Jurkat, Clone E6-1 (cell line): ENCODE measurements at places on chromosomes 2 and 18.

DNA sequence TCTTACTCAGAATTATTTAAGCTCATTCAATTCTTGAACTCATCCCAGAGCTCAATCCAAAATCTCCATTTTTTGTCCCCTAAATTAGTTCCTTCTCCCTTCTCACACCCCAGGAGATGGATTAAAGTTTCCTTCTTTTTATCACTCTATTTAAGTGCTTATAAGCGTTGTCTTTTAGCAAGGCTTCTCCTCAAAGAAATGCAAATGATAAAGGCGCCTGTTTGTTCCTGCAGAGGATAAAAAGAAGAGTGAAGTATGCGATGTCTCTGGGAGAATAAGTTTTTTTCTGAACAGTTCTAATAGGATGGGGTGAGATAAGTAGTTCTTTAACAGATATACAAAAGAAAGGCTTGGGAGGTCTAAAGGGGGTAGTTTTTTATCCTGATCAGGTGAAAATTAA is 303.3 kb downstream of the CNTNAP5 start:
- no peak for DNase-seq

DNA sequence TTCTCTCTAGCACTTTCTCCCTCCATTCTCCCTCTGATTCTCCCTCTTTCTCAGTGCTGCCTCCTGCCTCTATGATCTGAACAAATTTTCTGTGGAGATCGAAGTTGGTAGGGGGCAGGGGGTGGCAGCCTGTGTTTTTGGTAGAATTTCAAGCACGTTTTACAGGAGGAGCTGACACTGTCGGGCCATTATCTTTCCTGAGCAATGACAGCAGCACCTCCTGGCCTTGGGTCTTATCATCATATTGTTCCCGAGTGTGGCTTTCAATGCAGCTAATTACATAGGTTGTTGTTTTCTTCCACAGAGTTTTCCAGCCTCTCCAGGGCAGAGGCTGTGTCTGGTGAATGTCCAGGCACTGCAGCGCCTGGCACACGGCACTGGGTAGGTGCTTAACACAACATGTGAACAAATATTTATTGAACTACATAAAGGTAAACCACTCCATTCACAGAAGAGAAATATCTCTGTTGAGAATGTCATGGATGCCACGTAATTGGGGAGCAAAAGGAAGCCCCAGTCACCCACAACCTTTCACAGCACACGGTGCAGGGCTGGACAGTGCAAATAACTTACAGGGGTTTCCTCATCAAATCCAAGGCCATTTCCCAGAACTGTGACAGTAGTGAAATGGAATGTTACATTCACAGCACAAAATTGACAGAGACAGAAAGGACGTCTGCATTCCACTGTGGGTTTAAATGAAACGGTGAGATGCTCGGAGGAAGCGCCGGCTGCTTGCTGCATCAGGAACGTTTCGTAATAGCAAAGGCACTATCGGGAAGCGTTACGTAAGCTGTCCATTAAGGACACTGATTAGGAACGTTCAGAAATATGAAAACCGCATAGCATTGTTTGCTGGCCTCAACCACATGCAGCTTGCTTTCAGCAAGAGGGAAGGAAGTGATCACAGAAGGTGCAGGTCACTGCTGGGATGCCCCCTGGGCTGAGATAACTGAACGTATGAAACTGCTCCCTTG is 6.5 kb upstream of the KCNG2 start:
- no peak for DNase-seq

GRCh38 chr18:24009651-24010333 is 4.8 kb upstream of the TTC39C start:
- peak; percentile 69 for DNase-seq

- DNase-seq = no peak
Measured at GRCh38 chr2:196274387-196274809, 103.0 kb upstream of the STK17B start.

DNA sequence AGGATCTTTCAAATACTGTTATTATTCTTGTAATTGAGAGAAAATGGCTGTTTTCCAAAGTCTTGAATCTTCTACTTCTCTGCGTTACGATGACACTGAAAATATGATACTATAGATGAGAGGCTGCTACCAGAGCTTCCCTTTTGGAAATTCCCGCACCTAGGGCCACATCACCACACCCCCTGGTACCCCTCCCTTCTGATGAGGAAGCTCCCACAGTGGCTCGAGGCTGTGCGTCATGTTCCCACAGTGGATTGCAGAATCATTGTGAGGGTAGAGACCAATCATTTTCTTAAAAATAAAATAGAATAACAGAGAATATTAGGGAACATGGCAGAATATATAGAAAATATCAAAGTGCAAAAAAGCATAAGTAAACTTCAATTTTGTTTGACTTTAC is 268.9 kb upstream of the SMIM21 start:
- DNase-seq = no peak

GRCh38 chr18:5972298-5972697 is 77.0 kb upstream of the TMEM200C start:
- no peak for DNase-seq

GRCh38 chr18:5424903-5425664 is 118.7 kb downstream of the EPB41L3 start:
- DNase-seq = peak; percentile 33

GRCh38 chr2:74845217-74845751 is 11.4 kb downstream of the HK2 start:
- DNase-seq = no peak
